CD4-positive, CD25-positive, alpha-beta regulatory T cell (primary cell): ENCODE measurements at places on chromosomes 1 and 21. TPM values are rescaled to one million over a fixed set of nuclear protein-coding genes. Genes with fewer than 3 reads are reported as not detected.

GRCh38 chr1:7290971-7291970, 479.8 kb upstream of the VAMP3 start:
- DNase-seq: no peak

Gene CRYBG2
- 2.3 TPM for total RNA-seq

Gene CHRM3
- total RNA-seq: 1.3 TPM

DNA sequence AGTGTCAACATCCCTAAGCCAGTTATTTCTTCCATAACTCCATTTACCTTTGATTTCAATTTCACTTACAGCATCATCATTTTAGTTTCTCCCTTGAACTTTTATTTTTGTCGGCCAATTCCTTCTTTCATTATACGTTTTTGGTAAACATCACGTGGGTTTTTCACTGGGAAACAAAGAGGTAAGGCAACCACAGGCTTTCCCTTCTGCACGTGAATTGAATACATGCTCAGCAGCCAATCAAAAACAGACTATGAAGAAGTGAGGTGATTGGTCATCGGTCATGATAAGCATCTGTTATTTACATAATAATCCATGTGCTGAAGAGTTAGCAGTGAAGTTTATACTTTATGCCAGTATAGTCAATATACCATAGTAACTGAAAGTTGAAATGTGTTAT, 98.7 kb downstream of the NCAM2 start:
- DNase-seq: no peak

GRCh38 chr21:27171707-27172106, 204.8 kb upstream of the ADAMTS5 start:
- DNase-seq: no peak

DNA sequence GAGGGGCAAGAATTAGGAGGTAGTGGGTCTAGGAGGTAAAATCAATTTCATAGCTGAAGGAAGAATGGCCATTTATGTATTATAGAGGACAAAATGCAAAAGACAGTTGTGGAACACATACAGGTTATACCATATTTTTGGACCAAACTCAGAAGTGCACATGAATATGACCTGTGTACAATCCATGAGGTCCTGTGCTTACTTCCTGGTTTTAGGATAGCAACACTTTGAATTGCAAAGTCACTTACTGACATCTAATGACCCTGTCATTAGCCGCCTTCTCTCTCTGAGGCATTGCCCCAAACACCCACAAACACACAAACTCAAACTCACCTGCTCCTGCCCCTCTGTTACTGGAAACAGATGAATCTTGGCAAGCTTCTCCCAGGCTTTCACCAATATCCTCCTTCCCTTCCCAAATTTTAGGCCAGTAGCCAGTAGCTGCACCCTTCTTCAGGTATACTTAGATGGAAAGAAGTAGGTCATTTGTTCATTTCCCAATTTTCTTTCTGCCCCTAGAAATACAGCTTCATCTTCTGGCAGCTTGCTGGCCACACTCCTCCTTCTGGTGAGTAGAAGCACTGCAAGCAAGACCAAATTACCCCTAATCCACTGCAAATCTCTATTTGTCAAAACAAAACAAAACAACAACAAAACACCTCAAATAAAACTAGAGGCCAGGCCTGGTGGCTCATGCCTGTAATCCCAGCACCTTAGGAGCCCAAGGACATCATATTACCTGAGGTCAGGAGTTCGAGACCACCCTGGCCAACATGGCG, 13.7 kb upstream of the RPL5 start:
- DNase-seq: peak; percentile 51

GRCh38 chr1:66335125-66335524, 198.8 kb upstream of the SGIP1 start:
- no peak for DNase-seq

Gene RGS1
- 2,600 TPM for total RNA-seq

Gene CSMD2
- not detected for total RNA-seq

- DNase-seq: no peak
These were observed 28.4 kb downstream of the VTCN1 start for GRCh38 chr1:117182319-117182718.

DNA sequence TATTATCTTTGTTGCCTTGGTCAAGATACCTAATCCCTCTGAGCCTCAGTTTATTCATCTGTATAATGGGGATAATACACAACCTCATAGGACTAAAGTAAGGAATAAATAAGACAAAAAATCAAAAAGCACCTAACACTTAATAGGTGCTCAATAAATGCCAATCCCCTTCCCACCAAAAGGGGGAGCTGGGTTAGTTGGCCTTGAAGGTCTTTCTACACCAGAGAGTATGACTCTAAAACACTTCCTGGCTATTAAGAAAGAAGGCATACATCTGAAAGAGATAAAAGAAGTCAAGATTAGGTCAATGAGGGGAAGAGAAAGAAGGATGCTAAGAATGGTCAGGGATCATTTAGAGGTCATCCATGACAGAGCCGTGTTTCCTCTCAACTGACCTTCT, 11.1 kb downstream of the VSIG8 start:
- DNase-seq: peak; percentile 49

Gene S100A11
- 80.2 TPM for total RNA-seq

Gene KIAA0040
- 50.1 TPM for total RNA-seq

Gene KCNA2
- 5.8 TPM for total RNA-seq

Gene CFHR4
- not detected for total RNA-seq

Gene CFAP74
- total RNA-seq: not detected

DNA sequence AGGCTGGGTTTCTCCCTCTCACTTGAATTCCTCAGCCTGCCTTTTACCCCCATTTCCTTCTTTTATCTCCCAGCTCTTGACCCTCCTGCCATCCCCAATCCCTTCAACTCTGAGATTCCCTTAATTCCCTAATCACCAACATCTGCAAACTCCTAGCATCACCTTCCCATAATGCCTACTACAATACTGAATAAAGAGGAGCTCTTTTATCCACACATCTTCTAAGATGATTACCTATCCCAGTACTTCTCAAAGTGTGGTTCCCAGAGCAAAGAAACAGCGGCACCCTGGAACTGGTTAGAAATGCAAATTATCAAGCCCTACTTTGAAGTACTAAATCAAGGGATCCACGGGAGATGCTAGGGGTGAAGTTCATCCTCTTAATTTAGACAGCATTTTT, 21.2 kb upstream of the UBE2U start:
- no peak for DNase-seq

DNA sequence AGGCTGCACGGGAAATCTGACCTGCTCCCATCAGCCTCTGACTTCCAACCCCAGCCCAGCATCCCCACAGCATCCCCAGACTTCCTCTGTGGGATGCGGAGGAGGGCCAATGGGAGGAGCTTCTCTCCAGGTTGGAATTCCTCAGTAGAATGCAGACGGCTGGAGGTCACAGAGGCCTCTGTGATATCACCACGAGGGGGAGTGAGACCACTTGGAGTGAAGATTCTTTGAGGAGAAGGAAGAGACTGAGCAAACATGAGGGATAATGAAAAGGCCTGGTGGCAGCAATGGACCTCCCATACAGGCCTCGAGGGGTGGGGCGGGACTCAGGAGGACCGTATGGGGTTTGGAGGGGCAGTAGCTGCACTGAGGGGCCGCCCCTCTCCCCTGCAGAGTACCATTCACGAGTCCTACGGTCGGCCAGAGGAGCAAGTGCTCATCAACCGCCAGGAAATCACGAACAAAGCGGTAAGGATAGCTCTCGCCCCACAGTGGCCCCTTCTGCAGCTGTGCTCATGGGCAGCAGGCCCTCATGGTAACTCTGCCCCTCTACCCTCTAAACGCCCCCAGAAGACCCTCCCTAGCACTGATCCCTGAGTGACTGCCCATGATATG, at the start of gene CATSPER4:
Gene CATSPER4 (plus strand): TSS at position 230 of the 615 bp plus-strand sequence. CDS start 26 bp downstream, at position 256.
- no peak for DNase-seq

DNA sequence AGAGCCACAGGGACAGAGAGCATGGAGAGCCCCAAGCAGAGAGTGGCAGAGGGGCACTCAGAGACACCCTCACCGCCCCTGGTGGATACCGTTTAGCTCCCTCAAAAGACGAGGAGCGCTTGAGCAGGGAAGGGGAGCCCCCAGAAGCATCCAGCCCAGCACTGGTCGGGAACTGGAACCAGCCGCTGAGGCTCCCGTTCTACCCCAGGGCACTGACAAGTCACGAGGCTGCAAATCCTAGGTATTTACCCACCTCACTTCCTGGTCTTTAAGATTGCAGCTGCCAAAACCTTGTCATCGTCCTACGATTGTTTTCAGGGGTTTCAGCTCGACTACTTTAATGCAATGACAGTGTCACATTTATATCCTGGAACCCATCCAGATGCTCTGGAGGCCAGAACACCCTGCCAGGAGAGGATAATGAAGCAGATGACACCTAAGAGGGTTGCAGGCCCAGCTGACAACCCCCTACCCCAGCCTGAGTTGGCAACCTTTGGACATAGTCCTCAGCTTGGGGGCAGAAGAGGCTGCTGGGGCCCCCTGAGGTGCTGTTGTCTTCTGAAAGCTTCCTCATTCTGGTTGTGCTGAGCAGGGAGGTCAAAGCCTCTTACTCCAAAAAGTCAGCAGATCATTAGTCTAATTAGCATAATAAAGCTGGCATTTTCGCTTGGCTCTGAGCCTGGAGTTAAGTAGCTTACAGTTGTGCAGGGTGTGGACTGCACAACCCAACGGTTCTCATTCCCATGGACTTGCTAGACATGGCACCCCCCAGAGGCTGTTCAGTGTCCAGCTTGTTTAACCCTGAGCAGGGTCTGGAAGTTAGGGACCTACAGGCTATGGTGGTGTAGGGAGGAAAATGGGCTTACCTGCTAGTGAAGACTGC, 20.6 kb upstream of the BACE2 start:
- no peak for DNase-seq

GRCh38 chr21:43805275-43805800, 16.0 kb downstream of the RRP1 start:
- no peak for DNase-seq

DNA sequence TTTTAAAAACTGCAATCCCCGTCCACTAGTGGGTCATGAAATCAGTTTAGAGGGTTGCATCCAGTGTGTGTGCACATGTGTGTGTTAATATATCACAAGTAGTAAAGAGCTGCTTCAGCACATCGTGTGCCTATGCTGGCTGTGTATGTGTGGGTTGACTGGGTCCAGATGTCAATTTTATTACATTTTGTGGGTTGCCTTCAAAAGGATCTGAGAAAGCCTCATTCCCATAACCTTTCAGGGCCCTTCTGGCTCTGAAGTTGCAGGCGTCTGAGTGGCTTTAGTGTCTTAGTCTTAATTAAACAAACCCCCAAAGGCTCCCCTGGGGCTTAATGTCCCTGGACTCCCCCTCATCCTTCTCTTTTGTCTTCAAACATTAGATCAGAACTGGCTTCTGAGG, 19.8 kb downstream of the PLA2G2D start:
- no peak for DNase-seq

- DNase-seq: no peak
These were observed 1.8 kb upstream of the NPPB start for GRCh38 chr1:11860587-11860986.

GRCh38 chr1:44347280-44347679, 7.8 kb downstream of the ERI3 start:
- no peak for DNase-seq

DNA sequence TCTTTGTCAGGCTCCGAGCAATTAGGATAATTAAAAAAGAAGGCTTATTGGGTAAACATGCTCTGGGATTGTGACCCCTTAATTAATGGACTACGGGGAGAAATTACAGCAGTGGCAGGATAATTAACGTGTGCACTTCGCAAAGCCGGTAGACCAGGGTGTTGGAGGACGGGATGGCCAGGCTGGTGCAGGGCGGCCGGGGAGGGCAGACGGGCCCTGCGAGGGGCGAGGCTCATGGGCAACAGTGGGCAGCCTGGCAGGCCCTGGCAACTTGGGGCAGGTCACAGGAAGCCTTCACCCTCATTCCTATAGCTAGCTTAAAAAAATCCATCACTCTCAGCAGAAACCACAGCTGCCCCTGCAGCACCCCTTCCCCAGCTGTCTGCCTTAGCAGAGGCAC, 186.2 kb upstream of the ARHGEF16 start:
- no peak for DNase-seq

Gene ST6GALNAC5
- total RNA-seq: not detected

DNA sequence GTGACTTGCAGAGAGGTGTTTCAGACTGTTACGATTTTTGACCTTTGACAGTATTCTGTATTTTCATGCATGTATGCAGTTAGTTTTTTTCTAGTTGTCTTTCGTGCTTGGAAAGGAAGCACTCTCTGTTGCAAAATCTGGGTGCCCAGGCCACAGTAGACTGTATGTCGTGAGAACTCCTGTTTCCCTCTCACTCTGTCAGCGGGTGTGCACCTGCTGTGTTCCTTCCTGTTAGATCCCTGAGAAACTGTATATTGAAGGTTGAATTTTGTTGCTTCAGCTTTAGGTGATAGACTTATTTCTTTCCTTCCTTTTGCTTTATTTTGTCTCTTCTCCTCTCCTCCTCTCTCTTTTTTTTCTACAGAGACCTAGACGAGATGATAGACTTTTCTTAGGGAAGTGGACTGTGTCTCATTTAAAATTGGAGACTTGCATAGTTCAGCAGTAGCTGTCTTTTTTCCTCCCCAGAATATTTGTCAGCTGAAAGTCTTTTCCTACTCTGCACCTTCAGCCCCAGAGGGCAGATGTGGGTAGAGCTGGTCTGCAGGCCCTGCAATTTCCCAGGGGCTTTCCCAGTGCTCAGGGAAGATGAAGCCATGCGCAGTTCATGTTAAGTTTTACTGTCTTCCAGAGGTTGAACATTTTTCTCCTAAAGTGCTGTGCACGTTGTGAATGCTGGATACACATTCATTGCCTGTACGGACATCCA, 1.4 kb downstream of the TRAPPC10 start:
- peak; percentile 24 for DNase-seq

- no peak for DNase-seq
These were observed 139.9 kb downstream of the DHRS3 start for GRCh38 chr1:12477936-12478611.

GRCh38 chr1:202131956-202132821, 9.5 kb downstream of the GPR37L1 start:
- DNase-seq: no peak

Gene HUNK
- total RNA-seq: not detected

Gene RAVER2
- 0.67 TPM for total RNA-seq

GRCh38 chr1:197440715-197441114, 172.7 kb downstream of the CRB1 start:
- DNase-seq: no peak

- DNase-seq: no peak
These were observed 130.9 kb downstream of the FOXD2 start for GRCh38 chr1:47568763-47569162.

- DNase-seq: no peak
These were observed 392.6 kb upstream of the VAMP3 start for GRCh38 chr1:7378346-7379130.

GRCh38 chr1:119139857-119140176, 636 bp downstream of the WARS2 start:
- no peak for DNase-seq
